ENCODE measurements at places on chromosomes 5 and 9. TPM values are rescaled to one million over a fixed set of nuclear protein-coding genes. Genes with fewer than 3 reads are reported as not detected.

Gene PITX1
- total RNA-seq: 1.1 TPM

Gene IFNA14
- not detected for total RNA-seq

Gene BTNL8
- total RNA-seq: 0.49 TPM

Gene PPP1R26
- total RNA-seq: 6.8 TPM

Gene SLC1A1
- total RNA-seq: 1.3 TPM

Gene PARP8
- 14.5 TPM for total RNA-seq

Data from skin of body (tissue), 3 donors.